ENCODE measurements at places on chromosomes 16 and 17. TPM values are rescaled to one million over a fixed set of nuclear protein-coding genes. Genes with fewer than 3 reads are reported as not detected.

GRCh38 chr17:3557768-3558583 is at the start of gene TRPV3:
Gene TRPV3 (minus strand): TSS chr17:3557812. CDS start chr17:3554850, 2,962 bp downstream.
- peak; percentile 81 for DNase-seq

DNA sequence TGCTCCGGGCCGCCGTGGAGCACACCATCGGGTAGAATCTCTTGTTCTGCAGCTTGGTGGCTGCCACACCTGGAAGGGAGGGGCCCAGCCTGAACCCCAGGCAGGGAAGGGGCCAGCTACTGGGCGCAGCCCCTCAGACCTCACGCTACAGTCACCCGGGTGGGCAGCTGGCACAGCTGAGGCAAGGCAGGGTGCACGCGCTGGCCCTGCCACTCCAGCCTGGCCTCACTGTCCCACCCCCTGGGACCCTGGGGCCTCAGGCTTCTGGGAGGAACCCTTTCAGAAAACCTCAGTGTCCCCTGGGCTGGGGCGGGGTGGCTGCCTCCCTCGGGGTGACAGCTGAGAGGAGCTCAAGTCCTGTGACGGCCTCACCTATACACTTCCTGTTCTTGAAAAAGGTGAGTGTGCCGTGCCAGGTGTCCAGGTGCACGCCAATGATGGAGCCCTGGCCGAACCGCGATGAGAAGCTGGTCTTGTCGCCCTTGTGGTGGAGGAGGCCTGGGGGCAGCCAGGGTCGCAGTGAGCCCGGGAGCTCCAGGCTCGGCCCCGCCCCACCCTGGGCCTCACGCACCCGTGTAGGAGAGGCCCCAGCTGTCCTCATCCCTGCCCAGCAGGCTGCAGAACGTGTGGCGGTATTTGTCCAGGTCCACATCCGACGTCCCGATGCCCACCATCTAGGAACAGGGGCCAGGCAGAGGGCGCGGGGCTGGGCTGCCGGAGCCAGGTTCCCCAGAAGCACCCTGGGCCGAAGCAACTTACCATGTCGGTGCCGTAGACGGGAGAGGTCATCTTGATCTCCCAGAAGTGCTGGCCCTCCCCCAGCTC is 4.7 kb upstream of the MRPS34 start:
- no peak for DNase-seq

- no peak for DNase-seq
These were observed 290.0 kb downstream of the HAPSTR1 start for GRCh38 chr16:9381399-9381798.

DNA sequence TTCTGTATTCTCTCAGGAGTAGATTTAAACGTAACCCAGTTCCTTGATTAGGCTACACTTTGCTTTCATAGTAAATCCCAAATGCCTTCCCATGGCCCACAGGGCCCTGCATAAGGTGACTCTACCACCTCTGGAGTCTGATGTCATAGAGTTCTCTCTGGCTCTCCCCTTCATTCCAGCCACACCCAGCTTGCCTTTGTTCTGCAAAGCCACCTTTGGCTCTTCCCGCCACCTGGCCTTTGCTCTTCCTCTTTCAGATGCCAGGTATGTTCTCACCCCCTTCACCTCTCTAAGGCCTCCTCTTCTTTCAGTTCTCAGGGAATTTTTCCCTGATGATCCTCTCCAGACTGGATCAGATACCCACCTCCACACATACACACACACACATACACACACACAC is 141.3 kb upstream of the HSBP1 start:
- no peak for DNase-seq

- DNase-seq: no peak
These were observed 397.5 kb downstream of the CPPED1 start for GRCh38 chr16:12406158-12406557.

DNA sequence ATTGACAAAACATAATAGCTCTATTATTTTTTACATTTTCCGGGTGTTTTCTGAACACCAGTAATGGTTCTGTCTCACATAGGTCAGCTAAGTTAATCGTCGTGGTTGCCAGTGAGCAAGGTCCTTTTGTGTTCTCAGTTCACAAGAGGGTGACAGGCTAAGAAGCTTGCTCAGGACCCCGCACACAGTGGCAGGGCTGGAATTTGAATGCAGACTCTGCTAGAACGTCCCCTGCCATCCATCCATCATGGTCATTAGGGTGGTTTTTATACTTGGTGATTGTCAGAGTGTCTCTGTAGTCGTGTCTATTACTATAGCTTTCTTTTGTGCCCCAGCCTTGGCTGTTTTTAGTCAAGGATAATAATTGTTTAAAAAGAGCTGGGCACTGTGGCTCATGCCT is 176.2 kb downstream of the SNX29 start:
- DNase-seq: no peak

DNA sequence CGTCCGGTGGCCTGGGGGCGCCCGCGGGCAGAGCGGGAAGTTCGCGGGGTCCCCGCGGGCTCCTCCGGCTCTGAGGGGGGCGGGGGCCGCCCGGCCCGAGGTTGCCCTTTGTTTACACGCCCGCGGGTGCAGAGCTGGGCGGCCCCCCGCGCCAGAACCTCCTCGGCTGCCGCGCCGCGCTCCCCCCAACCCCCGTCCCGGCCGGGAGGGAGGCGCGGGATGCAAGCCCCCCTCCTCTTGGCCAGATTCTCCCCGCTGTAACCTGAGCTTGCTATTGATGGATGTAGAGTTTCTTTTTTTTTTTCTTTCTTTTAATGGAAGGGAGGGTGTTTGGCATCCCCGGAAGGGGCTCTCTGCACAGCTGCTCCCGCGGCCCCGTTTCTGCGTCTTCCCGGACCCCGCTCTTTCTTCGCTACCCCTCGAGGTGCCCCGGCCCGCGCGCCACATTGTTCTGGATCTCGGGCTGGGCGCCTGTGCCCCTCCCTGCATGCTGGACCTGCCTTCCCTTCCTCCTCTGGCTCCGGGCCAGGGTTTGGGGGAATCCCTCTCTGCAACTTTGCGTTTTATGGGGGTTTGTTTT is 646 bp downstream of the CBX2 start:
- peak; percentile 49 for DNase-seq

- DNase-seq: peak; percentile 87
These were observed 19.6 kb upstream of the TNFRSF13B start for GRCh38 chr17:16991349-16992009.

GRCh38 chr17:78414178-78415162 is 36.0 kb downstream of the PGS1 start:
- DNase-seq: no peak

Gene SCPEP1
- 121 TPM for polyA plus RNA-seq

DNA sequence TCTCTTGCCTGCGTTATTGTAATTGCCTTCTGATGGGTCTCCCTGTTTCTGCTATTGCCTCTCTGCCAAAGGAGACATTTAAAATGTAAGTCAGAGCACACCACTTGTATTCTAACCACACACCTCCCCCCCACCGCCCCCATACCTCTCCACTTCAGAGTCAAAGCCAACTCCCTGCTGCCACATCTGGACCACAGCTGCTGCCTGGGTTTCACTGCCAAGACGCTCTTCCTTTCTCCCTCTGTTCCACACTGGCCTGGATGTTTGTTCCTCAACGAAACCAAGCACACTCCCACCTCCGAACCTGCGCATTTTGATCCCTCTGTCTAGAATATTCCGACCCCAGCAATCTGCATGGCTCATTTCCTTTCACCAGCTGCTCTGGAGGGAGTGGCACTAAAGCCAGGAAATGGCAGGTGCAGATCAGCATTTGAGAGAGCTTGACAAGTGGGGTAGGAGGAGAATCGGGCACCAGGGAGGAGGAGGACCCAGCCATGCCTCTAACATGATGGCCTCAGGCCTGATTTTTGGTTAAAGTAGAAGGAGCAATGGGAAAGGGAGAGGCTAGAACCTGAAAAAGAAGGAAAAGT is 92.4 kb upstream of the HS3ST2 start:
- no peak for DNase-seq

GRCh38 chr16:28497386-28497785 is 2.9 kb downstream of the APOBR start:
- DNase-seq: no peak

- no peak for DNase-seq
These were observed 1347.6 kb downstream of the CDH11 start for GRCh38 chr16:63774302-63774701.

Gene KRT32
- not detected for polyA plus RNA-seq

- DNase-seq: no peak
These were observed 50.0 kb downstream of the NUP93 start for GRCh38 chr16:56779906-56780305.

Gene MYH11
- 0.16 TPM for polyA plus RNA-seq

Gene CIITA
- polyA plus RNA-seq: 632 TPM

DNA sequence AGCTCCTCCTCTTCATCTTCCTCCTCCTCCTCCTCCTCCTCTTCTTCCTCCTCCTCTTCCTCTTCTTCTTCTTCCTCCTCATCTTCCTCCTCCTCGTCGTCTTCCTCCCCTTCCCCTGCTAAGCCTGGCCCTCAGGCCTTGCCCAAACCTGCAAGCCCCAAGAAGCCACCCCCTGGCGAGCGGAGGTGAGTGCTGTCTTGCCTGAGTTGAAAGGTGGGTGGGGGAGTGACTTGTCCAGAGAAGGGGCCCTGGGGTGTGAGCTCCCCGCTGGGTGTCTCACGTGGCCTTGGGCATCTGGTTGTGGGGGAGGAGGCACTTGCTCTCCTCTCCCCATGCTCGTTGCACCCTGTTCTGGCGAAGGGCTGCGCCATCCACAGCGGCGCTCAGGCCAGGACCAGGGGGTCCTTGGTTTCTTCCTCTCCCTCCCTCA is 8.0 kb downstream of the ELOB start:
- DNase-seq: peak; percentile 22
